ENCODE measurements at places on chromosomes 6 and 20.
A peak's percentile ranks its signal among the peaks of the same experiment; 100 is the strongest.

GRCh38 chr6:5636210-5637030 is 370.3 kb downstream of the NRN1 start:
- no peaks in the 10 kb centered on the region for H3K4me1 ChIP-seq
- H3K27me3 ChIP-seq: no peaks in the 10 kb centered on the region
- H3K27ac ChIP-seq: no peak overlapping the region
- DNase-seq: no peak
- H3K4me3 ChIP-seq: no peak overlapping the region
- no peaks in the 10 kb centered on the region for H3K36me3 ChIP-seq

GRCh38 chr6:126633373-126633772 is 293.5 kb downstream of the CENPW start:
- H3K36me3 ChIP-seq: no peaks in the 10 kb centered on the region
- no peak for DNase-seq
- H3K4me3 ChIP-seq: no peak overlapping the region
- H3K27me3 ChIP-seq: no peaks in the 10 kb centered on the region

GRCh38 chr20:24990810-24991252 is 1.7 kb downstream of the APMAP start:
- H3K36me3 ChIP-seq: no peaks in the 10 kb centered on the region
- no peaks in the 10 kb centered on the region for H3K27me3 ChIP-seq
- H3K4me1 ChIP-seq: no peaks in the 10 kb centered on the region
- peak; percentile 26 for DNase-seq
- H3K4me3 ChIP-seq: no peak overlapping the region
- H3K27ac ChIP-seq: no peak overlapping the region

DNA sequence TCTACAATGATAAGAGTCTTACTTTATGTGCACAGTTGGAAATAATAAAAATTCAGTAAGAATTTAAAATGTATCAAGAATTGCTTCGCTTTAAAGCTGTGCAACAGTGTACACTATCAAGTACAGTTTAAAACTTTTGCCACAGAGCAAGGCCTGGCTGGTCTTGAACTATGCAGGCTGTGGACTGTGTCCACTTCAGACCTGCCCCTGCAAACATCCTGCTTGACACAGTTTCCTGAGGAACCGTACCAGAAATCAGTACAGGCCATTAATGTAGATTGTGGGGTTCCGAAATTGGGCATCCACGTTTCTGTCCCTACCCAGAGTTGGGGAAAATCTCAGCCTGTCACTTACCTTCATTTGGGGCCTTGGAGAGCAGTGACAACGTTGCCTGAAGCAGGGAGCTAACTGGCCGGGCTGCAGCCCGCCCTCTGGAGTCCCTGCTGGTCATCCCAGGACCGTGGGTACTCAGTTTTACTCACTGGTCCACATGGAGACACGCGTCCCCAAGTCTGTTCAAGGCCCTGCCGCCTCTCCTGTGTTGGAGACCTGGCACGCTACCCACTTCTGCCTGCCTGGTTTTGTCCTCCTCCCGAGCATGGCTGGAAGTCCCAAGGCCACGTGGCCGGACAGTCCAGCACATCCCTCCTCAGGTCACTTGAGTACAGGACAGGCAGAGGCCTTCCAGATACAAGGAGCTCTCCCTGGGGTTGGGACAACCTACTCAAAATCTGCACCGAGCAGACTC is 8.4 kb downstream of the NINL start:
- no peak for DNase-seq
- H3K27ac ChIP-seq: no peak overlapping the region
- H3K36me3 ChIP-seq: no peaks in the 10 kb centered on the region

GRCh38 chr6:157952861-157953351 is 28.8 kb upstream of the SYNJ2 start:
- no peaks in the 10 kb centered on the region for H3K27me3 ChIP-seq
- H3K27ac ChIP-seq: no peak overlapping the region
- no peak overlapping the region for H3K4me3 ChIP-seq
- no peak for DNase-seq
- no peaks in the 10 kb centered on the region for H3K4me1 ChIP-seq
- no peaks in the 10 kb centered on the region for H3K36me3 ChIP-seq

- no peak for DNase-seq
- no peaks in the 10 kb centered on the region for H3K36me3 ChIP-seq
- H3K4me3 ChIP-seq: no peak overlapping the region
- no peaks in the 10 kb centered on the region for H3K4me1 ChIP-seq
Observed at GRCh38 chr6:14092838-14093789, 24.5 kb upstream of the CD83 start.
